ENCODE measurements at places on chromosomes 7 and 10.

DNA sequence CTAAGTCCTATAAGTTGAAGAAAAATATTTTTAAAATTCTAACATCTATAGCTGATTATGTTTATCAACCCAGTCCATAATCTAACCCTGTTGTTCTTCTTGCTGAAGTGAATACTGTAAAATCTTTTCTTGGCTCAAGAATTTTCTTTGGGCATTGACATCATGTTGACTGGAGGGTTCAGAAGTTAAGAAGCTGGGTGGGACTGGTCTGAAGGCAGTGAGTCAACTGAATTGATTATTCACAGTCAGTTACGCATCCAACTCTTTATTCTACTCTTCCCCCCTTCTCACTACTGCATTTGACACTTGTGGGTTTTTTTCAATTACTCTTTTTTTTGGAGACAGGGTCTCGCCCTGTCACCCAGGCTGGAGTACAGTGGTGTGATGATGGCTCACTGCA is 31.0 kb downstream of the DENND2A start:
- DNase-seq, result no peak

GRCh38 chr7:132207211-132207610 is 369.1 kb downstream of the PLXNA4 start:
- DNase-seq, result no peak

DNA sequence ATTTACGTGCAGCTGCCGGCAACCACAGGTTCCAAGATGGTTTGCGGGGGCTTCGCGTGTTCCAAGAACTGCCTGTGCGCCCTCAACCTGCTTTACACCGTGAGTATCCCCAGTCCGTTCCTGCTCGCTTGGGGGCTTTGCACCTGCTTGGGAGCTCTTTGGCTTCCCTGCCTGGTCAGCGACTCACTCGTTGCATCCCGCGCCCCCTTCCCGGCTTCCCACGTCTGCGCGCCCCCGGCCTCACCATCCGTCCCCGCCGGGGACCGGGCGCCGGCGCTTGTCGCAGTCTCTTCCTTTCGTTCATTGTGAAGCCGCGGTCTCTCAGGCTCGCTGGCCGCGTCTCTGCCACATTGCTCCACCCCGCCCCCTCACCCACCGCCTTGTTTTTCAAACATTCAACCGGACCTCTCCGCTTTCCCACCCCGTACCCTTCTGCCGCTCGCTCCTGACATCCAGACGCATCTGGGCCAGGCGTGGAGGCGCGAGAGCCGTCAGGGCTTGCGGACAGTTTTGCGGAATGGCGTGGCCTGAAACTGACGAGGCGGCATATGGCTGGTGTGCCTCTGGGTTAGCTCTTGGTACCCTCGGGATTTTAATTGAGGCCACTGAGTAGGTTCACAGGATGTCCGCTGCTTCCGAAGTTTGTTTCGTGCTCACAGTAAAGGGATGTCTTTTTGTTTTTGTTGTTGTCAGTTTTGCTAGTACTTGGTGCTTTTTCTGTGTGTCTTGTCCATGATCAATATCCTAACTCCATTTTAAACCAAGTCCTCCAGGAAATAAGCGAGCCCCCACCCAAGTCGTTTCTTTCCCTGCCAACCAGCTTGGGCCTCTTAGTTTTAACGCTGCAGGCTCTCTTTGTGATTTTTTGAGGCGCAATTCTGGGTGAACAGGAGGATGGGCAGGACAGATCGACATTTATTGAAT is 639 bp downstream of the TSPAN13 start:
- no peak for DNase-seq

DNA sequence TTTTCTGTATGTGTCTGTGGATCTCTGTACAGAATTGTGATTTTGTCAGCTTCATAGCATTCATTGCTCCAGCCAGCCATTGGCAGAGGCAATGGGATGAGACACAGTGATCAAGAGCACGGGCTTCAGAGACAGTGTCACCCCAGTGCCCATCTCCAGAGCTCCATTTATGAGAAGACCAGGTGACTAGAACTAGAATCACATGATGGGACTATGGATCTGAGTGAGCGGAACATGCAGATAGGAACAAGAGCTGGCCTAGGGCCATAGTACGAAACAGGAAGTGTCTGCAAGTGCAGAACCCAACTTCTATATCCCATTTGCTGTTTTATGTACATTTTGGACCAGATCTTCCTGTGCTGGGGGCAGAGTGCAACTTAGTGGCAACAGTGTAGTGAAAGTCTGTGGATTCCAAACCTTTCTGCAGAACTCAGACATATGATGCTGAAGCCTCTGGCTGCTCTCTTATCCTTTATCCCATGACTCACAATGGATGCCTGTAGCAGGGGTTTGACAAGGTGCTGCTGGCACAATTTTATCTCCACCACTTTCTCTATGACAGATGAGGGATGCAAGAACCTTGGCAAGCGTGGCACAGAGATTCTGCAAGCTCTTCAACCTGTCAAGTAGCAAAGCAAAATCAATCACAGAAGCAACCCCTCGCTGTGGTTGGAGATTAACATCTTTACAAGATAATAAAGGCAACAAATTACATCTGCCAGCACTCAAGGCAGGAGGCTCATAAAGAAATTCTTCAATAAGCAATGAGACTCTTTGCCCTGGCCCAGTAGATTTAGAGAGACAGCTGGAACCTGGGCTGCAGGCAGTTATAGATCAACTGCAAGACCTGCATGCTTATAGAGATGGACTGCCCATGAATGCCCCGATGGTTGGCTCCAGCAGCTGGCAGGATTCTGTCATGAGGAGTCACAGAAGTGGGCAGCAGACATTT is 681.3 kb downstream of the TNS3 start:
- DNase-seq, result no peak
